ENCODE measurements at places on chromosomes 1 and 21.

DNA sequence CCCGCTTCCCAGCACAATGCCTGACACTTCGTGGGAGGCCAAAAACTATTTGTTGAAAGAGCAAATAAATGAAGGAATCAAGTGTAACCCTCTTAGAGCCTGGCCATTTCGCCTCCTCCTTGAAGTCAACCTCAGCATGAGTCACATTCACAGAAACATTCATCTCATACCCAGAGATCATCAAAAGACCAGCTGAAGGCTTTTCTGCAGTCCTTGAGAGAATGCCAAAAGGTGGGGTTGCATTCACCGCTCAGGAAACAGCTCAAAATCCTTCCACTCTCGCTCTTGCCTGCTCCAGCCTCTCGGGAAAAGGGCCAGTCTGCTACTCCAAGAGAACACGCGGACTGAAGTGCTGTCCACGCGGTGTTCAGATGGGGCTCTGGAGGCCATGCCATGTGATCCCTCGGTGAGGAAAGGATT is 90.0 kb downstream of the VWA5B1 start:
- DNase-seq: no peak

DNA sequence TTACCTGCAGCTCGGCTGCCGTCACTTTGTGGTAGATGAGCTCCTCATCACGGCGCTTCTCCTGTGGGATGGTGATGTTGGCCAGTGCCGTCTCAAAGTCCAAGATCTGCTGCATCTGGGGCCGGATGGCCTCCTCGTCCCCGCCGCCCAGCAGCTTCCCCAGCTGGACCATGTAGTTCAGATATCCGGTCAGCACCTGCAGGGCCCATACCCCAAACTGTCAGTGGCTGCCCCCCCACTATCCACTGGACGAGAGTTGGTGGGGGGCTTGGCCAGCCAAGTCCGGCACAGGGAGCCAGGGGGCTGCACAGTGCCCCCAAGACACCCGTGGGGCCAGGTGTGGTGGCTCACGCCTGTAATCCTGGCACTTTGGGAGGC is 34.3 kb downstream of the ECE1 start:
- DNase-seq: no peak

DNA sequence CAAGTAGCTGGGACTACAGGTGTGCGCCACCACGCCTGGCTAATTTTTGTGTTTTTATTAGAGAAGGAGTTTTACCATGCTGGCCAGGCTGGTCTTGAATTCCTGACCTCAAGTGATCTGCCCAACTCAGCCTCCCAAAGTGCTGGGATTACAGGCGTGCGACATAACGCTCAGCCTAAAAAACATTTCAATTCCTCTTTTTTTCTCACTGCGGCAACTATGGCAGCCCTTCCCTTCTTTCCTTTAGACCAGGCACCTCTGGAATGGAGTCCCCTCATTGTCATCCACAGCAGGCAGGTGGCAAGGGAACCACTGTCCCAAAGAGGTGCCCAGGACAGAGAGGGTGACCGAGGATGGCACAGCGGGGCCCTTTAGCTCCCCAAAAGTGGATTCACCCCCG is 14.1 kb downstream of the CEP104 start:
- no peak for DNase-seq

DNA sequence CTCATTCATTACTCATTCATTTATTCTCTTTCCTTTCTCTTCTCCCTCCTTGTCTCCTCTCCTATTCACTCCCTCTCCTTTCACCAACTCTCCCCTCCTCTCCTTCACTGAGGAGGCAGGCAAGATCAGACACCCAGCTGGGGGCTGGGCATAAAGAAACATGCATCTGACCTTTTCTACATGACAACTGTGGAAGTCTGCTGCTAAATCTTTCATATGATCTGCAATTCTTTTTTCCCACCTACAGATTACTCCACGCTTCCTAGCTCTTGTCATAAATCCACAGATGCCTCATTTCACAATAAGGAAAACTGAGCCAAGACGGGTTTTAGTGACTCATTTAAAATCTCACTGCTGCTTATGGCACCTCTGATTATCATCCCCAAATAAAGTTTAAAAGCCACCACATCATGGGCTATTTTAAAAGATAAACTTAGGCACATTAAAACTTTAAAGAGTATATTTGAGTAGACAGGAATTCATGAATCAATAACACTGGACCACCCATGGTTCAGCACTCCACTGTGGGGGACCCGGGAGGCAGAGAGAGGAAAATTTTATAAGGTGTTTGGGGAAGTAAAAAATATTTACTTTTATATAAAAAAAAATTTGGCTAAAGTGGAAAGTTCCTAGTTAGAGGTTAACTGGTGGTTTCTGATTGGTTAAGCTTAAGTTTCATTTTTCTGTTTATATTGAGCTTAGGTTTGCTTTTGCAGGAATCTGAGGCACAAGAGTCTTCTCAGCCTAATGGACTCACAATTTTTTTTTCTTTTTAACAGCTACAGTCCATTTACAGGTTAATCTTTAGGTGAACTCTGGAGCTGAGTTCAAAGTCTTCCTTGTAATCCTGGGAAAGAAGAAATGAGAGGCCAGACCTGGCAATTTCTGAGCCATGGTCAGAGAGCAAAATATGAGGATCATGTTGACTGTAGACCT is 55.8 kb upstream of the DNAH14 start:
- DNase-seq: no peak

- DNase-seq: no peak
These were observed 5.0 kb downstream of the SLC22A15 start for GRCh38 chr1:115980998-115981993.

- no peak for DNase-seq
These were observed 15.3 kb upstream of the SGIP1 start for GRCh38 chr1:66518654-66519053.

DNA sequence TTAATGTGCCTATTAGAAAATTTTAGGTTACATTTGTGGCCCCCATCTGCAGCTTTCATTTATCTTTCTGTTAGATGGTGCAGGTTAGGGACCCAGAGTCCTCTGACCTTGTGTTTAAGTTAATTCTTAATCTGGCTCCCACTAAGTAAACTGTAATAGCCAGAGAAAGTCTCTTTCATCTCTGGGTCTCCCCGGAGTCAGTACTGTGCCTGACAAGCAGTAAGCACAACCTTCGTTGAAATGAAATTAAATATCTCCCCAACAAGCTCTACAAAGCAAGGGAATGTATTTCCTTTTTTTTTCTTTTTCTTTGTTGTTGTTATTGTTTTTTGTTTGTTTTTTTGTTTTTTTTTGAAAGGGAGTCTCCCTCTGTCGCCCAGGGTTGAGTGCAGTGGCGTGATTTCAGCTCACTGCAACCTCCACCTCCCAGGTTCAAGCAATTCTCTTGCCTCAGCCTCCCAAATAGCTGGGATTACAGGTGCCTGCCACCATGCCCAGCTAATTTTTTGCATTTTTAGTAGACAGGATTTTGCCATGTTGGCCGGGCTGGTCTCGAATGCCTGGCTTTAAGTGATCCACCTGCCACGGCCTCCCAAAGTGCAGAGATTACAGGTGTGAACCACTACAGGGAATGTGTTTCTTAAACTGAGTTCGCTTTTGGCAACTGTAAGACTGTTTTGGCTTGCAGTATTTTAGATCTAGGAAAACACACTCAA is 81.6 kb downstream of the HHIPL2 start:
- DNase-seq: no peak

GRCh38 chr1:202227053-202227672 is 33.6 kb downstream of the LGR6 start:
- DNase-seq: no peak

GRCh38 chr1:65514041-65514440 is 93.6 kb downstream of the LEPR start:
- DNase-seq: no peak

DNA sequence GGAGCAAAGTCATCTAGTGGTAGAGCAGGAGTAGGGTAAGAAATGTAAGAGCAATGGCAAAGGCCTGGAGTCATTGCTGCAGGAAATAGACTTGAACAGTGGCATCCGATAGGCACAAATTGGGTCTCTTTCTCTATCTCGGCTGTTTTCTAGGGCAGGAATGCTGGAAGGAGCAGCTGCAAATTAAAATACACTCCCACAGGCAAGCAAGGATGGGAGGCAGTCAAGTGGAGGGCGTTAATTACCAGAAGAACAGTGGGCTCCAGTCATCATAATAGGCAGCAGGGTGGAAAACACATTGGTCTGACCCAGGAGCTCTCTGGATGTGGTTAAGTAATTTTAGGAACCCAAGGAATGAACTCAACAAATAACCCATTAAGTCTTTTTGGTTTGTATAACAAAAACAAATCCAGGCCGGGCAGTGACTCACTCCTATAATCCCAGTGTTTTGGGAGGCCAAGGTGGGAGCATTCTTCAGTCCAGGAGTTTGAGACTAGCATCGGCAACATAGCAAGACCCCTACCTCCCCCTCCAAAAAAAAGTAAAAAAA is 7.8 kb upstream of the TDRD5 start:
- DNase-seq: no peak

DNA sequence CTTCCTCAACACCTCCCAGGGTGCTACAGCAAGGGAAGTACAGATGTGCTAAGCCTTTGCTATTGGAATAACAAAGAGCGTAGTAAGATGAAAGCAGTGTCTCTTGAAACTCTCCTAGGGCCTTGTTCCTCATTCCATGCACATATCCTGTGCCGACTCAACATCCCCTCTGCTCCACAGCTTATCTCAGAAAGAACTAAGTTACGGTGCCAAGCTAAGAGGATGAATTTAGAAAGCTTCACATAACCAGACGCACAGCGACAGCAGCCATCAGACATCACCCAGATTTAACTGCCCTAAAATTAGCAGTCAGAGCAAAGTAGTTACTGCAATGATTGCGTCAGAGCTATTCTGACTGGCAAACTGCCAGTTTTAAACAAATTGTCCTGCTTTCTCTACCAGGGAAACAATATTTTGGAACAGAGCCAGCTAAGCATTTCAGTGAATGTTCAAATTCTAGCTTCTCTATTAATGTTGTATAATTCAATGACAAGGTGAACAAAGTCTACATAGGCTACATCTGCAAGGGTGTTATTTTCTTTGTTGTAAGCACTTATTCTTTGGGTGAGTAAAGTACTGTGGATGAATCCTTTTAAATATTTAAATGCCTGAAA is 9.5 kb downstream of the SIPA1L2 start:
- peak; percentile 41 for DNase-seq

GRCh38 chr21:44931501-44932407 is 8.1 kb upstream of the SLX9 start:
- DNase-seq: no peak

- DNase-seq: no peak
These were observed 50.1 kb downstream of the KLHDC7A start for GRCh38 chr1:18530587-18531502.

DNA sequence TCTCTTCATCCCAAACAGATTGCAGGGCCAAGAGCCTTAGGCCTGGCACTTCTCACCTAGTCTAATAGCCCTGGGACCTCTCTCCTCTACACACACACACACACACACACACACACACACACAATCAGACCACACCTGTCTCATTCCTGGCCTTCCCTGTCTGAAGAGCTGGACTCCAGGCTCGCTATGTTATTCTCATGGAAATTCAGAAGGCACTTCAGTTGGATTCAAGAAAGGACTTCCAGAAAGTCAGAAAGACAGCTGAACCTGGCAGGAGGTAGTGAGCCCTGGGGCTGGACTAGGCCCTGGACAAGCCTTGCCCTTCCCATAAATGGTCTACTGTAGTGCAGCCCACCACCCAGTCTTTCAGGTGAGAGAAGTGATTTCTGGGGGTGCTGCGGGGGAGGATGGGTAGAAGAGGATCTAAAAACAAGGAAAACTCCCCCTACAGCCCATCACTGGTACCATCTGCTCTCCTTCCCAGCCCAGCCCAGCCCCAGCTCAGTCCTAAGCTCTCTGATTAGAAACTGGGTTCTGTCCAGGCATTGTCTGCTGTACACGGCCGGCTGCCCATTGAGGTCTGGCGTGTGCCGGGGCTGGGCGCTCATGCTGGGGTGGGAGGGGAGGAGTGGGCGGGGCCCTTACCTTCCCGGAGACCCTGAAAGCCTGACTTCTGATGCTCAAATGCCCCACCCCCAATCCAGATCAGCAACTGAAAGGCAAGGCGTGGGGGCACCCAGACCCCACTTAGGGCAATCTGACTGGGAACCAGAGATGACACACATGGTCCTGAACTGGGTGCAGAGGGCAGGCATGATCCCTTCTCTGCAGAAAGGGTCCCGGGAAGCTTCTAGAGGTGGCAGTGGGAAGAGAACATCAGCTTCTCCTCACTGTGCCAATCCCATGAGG is 2.5 kb downstream of the KIF21B start:
- no peak for DNase-seq

DNA sequence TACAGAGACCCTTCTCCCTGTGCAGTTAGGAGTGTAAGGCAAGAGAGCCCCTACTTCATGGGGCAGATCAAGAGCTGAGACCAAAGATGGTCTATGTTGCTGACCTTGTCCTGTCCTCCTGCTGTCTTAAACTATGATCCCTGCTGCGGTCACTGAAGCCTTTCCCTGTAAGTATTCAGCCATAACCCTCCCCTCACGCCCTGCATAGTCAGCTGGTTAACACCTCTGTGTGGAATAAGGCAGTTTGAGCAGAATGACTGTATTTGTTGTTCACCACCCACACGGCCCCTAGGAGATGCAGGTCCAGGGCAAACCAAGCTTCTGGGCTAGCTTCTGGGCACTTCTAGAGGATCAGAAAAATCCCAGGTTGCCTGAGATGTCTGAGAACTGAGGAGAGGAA is 356 bp downstream of the TSPAN1 start:
- no peak for DNase-seq

DNA sequence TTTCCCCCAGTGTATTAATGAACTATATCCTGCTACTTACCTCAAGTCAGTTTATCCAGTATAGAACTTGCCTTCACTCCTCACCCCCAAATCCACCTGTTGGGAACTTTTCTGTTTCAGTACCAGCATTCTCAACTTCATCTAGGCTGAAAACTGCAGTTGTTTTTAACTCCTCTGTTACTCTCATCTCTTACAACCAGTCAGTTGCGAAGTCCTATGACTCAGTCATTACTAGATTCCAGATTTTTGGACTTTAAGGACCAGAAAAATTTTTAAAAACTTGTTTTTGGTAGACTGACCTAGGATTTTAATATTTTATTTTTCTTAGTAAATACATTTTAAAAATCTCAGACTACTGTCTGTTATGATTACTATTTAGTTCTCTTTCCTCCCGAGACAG is 8.1 kb downstream of the GNAI3 start:
- DNase-seq: no peak

- DNase-seq: no peak
These were observed 35.2 kb downstream of the RRP1 start for GRCh38 chr21:43824333-43825241.

GRCh38 chr1:114075105-114075504 is 78.6 kb downstream of the SYT6 start:
- no peak for DNase-seq

GRCh38 chr1:28756846-28757245 is 20.1 kb downstream of the YTHDF2 start:
- DNase-seq: no peak

DNA sequence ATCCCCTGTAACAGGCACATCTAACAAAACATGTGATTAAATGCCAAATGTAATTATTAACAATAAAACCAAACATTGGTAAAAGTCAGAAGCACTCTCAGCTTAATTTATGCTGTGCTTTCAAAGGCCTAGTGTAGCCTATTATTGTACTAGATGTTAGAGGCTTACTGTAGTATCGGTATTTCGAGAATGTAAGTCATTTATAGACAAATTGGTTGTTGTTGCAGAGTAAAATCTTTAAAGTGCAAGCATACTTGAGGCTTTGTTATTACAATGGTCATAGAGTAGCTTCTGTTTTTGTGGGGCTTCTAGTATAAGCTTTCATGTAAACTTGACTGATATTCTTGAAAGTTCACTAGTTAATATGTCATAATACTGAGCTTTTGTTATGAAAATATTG is 965.8 kb downstream of the PLA2G4A start:
- no peak for DNase-seq

- DNase-seq: no peak
These were observed 149.4 kb upstream of the COL6A1 start for GRCh38 chr21:45831991-45832740.

Measured in right hindlimb (tissue), 1 donor.